ENCODE measurements at places on chromosomes 11 and 22.

DNA sequence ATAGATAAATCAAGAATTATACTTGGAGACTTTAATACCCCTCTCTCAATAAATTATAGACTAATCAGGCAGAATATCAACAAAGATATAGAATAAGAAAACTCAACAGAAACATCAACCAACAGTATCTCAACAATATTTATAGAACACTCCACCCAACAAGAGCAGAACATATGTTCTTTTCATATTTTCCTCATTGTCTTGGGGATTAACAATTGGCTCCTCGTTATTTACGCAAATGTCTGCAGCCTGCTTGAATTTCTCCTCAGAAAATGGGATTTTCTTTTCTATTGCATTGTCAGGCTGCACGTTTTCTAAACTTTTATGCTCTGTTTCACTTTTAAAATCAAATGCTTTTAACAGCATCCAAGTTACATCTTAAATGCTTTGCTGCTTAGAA lies 37.0 kb upstream of the FBLN1 start:
- DNase-seq: no peak

- no peak for DNase-seq
Measured at GRCh38 chr11:75668451-75669297, at the start of gene MAP6. Gene MAP6 (minus strand): TSS chr11:75669038. CDS start chr11:75668369, 669 bp downstream.

- DNase-seq: no peak
Measured at GRCh38 chr22:50121202-50121740, 31.5 kb downstream of the MOV10L1 start.

DNA sequence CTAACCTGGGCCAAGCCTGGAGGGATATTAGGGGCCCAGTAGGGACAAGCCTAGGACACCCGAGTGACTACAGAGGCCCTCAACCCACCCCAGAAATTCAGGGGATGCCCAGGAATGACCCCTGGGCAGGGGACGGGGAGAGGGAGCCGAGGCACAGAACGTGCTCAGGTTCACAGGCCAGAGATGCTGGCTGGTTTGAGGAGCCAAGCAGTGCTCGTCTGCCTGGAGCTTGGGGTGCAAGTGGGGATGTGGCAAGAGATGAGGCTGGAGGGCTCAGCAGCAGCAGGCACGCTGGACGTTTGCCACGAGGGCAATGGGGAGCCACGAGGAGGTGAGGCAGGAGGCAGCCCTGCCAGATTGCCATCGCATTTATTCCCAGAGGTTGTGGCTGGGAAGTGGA lies 34.0 kb upstream of the EMID1 start:
- DNase-seq: no peak

DNA sequence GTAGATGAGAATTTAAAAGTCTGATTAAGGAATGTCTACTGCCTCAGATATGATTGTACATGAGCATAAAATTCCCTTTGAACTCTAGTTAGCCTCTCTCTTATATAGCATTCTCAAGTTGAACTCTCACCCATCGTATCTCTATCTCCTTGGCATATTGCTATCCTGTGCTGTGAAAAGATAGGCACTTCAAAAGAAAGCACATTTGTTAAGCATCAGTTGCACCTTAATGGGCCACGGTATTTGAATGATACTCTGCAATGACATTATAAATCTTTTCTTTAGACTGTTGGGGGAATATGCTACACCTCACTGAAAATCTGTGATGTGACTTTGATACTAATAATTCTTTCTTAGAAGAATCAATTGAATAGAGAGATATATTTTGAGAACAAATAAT lies 570.7 kb downstream of the JRKL start:
- DNase-seq: no peak

GRCh38 chr11:117663821-117664220 lies 133.2 kb downstream of the DSCAML1 start:
- DNase-seq: no peak

DNA sequence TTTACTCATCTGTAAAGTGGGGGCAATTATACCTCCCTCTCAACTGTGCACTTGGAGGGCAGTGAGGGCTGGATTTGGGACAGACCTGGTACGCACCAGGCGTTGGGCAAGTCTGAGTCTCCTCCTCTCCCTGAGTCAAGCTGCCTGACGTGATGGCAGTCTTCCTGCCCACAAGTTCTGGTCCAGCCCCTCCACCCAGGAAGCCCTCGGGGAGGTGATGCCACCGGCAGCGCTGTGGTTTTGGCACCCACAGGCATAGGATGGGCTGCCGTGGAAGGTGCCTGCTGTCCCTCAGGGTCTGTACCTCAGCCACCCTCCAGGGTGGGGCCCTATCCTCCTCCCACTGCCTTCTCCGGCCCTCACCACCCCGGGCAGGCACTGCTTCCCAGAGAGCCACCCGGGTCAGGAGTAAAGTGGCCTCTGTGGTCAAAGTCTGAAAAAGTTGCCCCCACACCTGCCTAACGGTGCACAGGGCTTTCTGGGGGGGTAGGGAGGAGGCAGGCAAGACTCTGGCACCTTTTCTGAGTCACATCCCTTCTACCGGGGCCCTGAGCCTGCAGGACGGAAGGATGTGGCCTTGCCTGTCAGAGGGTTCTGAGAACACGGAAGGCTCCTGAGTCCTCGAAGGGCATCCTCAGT lies 6.5 kb upstream of the APOBEC3H start:
- DNase-seq: no peak

- DNase-seq: no peak
Measured at GRCh38 chr22:37195921-37196320, 7.9 kb upstream of the C1QTNF6 start.

- no peak for DNase-seq
Measured at GRCh38 chr22:34072585-34072984, 152.3 kb upstream of the LARGE1 start.

GRCh38 chr11:13841393-13841792 lies 121.1 kb upstream of the SPON1 start:
- DNase-seq: no peak

- no peak for DNase-seq
Measured at GRCh38 chr22:20441631-20442484, 4.2 kb upstream of the SCARF2 start.

GRCh38 chr22:45197606-45198462 lies 34.1 kb downstream of the NUP50 start:
- no peak for DNase-seq

DNA sequence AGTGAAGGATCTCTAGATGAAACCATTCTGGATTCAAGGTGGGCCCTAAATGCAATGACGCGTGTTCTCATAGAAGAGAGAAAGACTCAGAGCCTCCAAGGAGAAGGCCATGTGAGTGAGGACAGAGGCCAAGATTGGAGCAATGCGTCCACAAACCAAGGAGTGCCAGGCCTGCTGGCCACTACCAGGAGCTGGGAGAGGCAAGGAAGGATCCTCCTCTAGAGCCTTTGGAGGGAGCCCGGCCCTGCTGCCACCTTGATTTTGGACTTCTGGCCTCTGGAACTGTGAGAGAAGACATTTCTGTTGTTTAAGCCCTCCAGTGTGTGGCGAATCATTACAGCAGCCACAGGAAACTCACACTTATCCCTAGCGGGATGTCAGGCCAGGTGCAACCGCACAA lies 52.7 kb upstream of the SHANK2 start:
- DNase-seq: no peak

DNA sequence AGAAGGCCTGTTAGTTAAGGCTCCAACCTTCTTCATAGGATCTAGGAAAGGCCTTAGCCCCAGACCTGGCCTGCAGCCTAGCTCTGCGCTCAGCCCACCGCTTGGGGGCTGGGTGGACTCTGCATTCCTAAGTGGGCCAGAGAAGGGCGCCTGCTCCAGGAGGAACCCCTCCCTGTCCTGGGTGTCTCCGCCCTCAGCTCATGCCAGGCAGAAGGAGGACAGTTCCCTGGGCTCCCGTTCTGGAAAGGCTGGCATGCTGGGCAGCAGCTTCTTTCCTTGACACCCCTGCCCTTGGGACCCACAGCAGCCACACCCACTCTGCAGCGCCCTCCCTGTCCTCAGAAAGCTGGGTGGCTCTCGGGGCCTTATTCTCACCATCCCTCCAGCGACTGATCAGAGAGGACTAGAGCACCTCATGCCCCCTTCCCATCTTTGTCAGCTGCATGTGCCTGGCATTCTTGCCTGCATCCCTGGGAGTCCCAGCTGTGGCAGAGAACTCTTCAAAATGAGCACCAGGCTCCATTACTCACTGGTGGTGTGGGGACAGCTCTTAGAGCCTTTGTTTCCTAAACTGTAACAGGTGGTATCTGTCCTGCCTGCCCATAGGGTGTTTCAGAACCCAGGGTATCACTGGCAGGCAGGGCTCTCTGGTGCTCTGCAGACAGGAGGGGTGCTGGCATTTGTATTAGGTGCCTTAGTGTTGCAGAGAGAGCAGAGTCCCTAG lies 20.3 kb upstream of the MYRF start:
- no peak for DNase-seq

DNA sequence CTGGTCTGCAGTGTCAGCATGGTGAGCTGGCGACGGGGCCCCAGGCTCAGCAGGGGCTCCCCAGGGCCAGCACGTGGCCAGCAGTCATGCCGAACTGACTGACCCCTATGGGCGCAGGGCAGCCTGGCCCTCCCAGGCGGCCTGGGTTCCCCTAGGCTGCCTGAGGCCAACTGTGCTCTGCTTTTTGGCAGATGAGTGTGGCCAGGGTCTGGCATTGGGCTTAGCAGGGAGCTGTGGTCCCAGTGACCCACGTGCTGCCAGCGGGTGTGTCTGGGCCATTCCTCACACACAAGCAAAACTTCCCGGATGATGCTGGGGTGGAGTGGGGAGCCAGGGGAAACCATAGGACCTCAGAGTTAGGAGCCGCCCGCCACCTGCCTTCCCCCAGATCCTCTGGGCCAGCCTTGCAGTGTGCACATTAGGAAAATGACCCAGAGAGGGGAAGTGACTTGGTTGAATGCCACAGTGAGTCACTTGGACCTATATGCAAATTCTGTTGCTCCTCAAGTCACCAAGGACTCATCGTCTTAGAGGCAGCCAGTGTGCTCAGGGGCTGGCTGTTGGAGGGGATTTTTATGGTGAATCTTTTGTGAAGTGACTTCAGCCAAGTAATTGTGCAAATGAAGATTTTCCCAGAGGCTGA lies 6.5 kb downstream of the ADORA2A start:
- DNase-seq: no peak

- no peak for DNase-seq
Measured at GRCh38 chr22:28142361-28142961, 223.4 kb upstream of the PITPNB start.

- DNase-seq: no peak
Measured at GRCh38 chr22:50437511-50438304, 37.1 kb downstream of the SBF1 start.

DNA sequence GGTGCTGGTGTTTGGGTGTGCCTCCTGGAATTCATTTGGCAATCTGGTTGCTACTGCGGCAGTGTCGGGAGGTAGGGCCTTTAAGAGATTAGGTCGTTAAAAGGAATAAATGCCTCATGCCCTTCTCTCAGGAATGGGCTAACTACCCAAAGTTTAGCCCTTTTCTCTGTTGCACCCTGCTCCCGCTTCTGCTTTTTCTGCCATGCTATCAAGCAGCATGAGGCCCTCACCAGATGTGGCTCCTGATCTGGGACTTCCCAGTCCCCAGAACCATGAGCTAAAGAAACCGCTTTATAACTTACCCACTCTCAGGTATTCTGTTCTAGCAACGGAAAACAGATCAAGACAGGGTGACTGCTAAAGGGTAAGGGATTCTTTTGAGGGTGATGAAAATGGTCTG lies 6.3 kb downstream of the EIF3D start:
- DNase-seq: no peak

- DNase-seq: no peak
Measured at GRCh38 chr11:63999349-64000025, 13.2 kb downstream of the OTUB1 start.

- no peak for DNase-seq
Measured at GRCh38 chr11:4061700-4062099, 32.9 kb upstream of the RRM1 start.

- DNase-seq: no peak
Measured at GRCh38 chr11:123330071-123330470, 100.0 kb upstream of the GRAMD1B start.

- no peak for DNase-seq
Measured at GRCh38 chr22:17536269-17536668, 27.0 kb upstream of the SLC25A18 start.

GRCh38 chr22:36497910-36498665 lies 8.8 kb downstream of the FOXRED2 start:
- no peak for DNase-seq

GRCh38 chr11:27991736-27992135 lies 116.2 kb downstream of the KIF18A start:
- no peak for DNase-seq

- no peak for DNase-seq
Measured at GRCh38 chr11:12761029-12761428, 86.8 kb downstream of the TEAD1 start.

DNA sequence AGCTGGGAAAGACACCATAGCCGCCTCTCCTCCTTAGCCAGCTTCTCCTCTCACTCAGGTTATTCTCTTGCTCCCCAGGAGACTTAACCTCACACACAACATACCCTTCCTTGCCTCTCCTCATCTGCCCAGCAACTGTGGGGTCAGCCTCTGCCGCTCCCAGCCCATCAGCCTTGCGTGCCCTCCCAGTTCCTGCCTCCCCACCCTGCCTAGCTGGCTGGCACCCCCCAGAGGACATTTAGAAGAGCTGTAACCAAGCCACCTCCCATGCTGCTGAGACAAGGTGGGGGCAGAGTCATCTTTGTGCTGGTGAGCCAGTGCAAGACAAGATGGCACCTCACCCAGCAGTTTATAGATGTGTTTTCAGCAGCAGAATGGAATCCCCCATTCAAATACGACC lies 38.2 kb downstream of the TOM1 start:
- no peak for DNase-seq

- no peak for DNase-seq
Measured at GRCh38 chr11:92125321-92125720, 99.3 kb upstream of the FAT3 start.

DNA sequence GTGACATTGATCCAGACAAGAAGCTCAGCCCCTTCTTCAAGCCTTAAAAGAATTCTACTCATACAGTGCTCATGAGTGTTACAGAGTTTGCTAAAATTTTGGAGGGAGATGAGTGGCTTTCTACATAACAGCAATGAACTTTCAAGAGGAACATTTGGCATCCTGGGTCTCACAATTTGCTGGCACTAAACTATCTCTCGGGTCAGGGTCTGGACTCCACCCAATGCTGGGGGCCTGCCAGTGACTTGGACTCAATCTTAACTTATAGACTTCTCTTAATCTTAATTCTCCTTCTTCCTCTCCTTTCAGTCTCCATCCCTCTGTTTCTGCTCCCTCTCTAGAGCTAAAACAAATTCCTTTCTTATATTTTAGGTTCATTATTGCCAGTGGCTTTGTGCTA lies 317.9 kb downstream of the TMEM135 start:
- DNase-seq: no peak

- no peak for DNase-seq
Measured at GRCh38 chr11:35463331-35463751, 44.0 kb upstream of the SLC1A2 start.

GRCh38 chr22:46075764-46076531 lies 74.4 kb upstream of the PPARA start:
- DNase-seq: no peak

- DNase-seq: no peak
Measured at GRCh38 chr11:12239804-12240371, 129.5 kb downstream of the MICAL2 start.

GRCh38 chr11:29163231-29163630 lies 853.6 kb downstream of the KCNA4 start:
- DNase-seq: no peak

GRCh38 chr11:31767685-31768084 lies 43.4 kb downstream of the PAX6 start:
- DNase-seq: no peak

- no peak for DNase-seq
Measured at GRCh38 chr11:35752115-35752514, 89.5 kb downstream of the TRIM44 start.
